ENCODE measurements at places on chromosomes 16 and 17.

DNA sequence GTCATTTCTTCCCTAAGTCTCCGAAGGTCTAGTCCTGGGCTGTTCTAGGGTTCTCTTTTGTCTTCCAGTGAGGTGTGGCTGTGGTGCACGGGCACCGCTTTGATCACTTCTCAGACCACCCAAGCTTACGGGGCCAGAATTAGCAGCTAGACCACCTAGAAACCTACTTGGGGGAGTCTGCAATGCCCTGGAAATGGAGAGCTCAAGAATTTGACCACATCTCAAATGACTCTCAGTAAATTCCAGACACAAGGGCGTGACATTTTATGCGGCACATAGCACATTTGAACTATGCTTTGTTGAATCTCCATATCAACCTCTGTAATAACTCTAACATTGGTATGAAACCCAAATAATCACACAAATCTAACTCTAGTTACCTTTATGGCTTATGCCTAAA, 24.9 kb downstream of the TRIM16 start:
- DNase-seq: no peak

- DNase-seq: no peak
Measured at GRCh38 chr17:65228734-65229620, 91.8 kb downstream of the RGS9 start.

DNA sequence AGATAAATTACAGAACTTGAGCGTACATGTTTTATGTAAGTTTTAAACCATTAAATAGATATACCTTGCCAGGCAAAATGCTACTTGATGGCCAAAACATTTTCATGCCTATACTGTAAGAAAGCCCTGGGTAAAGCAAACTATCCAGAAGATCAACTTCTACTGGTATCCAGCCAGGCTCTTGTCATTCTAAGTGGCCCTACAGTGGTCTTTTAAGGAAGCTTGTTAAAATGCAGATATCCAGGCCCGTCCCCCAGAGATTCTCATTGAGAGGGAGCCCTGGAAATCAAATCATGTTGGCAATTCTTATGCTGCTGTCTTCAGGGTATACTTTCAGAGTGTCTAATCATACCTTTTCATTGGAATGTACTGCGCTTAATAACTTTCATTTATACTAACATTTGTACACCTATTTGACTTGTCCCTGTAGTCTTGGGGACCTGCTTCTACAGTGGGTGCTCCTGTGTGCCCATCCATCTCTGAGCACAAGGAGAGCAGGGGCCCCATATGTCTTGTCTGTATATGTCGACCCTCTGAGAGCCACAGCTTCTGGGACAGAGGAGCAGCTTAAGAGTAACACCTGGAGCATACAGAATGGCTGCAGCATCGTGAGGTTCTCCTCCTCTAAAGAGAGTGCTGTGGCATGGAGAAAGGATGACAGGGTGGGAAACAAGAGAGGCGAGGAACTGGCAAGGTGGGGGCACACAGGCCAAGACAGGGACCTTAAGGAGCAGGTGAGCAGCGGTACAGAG, 43.6 kb upstream of the ANKFY1 start:
- DNase-seq: no peak

GRCh38 chr16:68226116-68226515, 9.8 kb downstream of the ESRP2 start:
- DNase-seq: no peak

All from stimulated activated CD4-positive, alpha-beta T cell treated with anti-CD3 and anti-CD28 coated beads, Interleukin-1b, Interleukin-23, amount 100 ng/mL, for 24 hours (primary cell).